ENCODE measurements at places on chromosomes 7 and 10.

DNA sequence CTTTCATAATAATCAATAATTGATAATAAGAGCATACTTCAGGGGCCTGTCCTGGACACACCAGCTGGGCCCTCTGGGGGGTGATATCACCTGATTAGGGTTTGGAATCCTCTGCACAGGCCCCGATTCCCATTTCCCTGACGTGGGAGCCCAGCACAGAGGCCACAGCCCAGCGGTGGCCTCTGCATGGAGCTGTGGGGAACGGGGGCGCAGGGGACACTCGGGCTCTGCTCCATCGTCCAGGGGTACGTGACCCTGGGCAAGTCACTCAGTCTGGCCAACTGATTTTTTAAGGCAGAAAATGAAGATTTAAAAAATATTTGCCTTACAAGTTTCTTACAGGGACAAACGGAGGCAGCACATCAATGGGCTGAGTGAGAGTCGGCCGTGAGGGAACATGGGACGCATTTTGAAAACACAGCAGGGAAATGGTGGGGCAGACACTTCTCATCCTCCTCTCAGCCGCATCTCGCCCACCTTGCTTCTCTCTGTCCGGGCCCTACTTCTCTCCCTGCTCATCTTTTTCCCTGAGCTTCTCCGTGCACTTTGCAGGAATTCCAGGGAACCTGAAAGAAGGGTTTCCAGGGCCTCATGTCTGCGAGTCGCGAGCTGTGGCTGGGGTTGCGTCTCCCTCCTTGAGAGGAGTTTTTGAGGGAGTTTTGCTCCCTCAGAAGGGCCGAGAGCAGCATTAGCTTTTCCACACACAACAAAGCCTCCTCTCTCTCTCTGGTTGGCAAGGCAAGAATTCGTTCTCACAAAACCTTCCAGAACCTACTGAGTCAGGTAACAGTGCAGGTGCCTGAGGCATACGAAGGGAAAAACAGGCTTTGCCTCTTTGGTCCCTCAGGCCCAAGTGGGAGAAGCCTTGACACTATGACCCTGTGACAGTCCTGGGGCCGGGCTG, 312.0 kb downstream of the WDR37 start:
- DNase-seq = peak; percentile 22

DNA sequence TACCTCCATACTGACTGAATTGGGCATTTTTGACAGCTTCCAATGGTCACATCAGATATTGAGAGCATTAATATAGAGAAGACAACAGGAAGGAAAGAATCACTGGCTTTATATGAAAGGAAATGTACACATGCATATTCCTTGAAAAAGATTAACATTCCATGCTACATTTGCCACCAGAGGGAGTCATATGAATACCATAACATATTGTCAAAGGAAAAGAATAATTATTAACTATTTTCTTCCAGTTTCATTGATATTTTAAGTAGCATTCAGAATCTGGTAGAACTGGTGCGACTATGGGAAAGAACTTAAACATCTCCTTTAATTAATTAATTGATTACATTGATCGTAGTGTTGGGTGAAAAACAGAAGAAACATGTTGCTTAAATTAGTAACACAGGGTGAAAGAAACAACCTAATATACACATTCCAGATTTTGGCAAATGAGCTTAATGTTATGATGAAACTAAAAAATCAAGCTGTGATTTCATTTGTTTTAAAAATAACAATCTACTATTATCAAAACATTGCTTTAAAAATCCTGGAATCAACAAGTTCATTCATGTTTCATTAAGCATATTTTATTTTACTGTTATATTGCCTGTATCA, 71.5 kb downstream of the GPR85 start:
- no peak for DNase-seq

- DNase-seq = no peak
Measured at GRCh38 chr10:33085313-33085833, 127.3 kb upstream of the ITGB1 start.

DNA sequence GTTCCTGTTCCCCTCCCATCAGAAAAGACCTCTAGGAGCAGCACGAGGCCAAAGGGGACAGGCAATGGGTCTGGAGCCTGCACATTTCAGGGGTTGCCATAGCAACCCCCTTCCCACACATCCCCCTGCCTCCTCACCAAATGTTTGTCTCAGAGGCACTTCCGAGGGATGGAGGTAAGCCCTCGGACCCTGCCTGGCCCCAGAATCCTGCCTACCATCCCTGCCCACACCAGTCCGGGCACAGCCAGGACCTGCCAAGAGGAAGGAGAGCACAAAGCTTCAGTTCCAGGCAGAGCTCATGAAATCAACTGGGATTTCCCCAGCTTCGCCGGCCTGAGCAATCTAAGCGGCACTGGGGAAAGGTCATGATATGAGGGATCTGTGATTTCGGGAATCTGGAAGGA, 175.0 kb upstream of the PLXNA4 start:
- no peak for DNase-seq

DNA sequence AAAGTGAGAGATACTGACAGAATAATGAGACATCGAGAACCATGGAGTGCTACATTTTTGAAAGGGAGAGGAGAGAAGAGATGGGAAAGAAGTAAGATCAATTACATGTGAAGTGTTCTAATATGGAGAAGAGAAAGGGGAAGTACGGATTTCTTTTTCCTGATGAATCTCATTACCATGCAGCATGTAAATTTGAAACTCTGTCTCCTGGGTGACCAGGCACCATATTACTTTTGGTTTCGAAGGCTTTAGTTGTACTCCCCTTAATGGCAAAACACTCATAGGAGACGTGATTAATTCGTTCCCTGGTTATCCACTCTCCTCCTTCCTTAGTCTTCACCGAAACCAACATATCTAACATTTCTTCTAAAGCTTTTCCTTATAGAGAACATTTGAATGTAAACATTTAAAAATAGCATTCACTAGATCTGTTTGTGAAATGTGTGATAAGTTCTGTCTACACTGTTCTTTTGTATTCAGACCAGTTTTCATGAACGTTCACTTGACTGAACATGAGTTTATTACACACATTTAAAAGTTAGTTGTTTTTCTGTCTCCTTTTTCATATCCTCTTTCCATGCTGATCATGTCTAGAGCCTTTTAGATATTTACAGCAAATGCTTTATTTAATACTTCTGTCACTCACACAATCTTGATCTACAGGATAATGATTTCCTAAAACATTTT, 80.2 kb upstream of the MSRB2 start:
- no peak for DNase-seq

DNA sequence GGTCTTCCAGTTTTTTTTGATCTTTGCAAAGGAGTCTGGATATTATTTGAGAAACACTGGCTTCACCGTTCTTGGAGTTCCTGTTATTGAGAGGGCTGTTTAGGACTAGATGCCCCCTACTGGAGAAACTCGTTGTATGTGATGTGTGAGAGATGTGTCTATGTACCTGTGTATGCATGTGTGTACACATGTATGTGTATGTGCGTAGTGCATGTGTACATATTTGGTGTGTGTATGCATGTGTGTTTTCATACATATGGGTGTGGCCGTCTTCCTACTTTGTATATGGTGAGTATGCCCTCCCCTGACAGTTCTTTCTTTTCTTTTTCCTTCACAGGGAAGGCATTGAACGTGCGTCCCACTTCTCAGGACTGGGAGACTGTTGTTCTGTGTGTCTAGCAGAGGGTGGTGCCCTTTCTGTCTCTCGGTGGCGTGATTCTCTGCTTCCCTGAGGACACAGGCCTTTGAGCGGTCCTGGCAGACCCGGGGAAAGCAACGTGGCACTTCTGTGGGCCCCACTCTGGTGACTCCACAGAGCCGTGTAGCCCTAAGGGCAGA, 3.0 kb upstream of the CALHM3 start:
- no peak for DNase-seq

DNA sequence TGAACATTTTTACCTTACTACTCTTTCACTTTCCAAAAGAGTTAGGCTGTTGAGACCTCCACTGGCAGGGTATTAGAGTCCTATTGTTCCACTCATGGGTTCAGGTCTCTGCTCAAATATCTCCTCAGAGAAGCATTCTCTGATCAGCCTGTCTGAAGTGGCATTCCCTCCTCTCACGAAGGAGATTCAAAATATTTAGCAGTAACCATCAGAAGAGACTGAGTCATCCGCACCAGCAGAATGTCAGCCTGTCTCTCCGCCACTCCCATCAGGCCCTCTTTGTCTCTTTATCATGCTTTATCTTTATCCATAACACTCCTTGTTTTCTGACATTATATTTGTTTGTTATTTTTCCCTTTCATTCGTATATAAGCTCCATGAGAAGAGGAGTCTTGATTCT, 79.1 kb downstream of the AASS start:
- no peak for DNase-seq

GRCh38 chr7:27183682-27184336, 1.2 kb downstream of the HOXA11 start:
- DNase-seq = no peak

GRCh38 chr7:111089822-111090426, 1.0 kb upstream of the LRRN3 start:
- DNase-seq = no peak

DNA sequence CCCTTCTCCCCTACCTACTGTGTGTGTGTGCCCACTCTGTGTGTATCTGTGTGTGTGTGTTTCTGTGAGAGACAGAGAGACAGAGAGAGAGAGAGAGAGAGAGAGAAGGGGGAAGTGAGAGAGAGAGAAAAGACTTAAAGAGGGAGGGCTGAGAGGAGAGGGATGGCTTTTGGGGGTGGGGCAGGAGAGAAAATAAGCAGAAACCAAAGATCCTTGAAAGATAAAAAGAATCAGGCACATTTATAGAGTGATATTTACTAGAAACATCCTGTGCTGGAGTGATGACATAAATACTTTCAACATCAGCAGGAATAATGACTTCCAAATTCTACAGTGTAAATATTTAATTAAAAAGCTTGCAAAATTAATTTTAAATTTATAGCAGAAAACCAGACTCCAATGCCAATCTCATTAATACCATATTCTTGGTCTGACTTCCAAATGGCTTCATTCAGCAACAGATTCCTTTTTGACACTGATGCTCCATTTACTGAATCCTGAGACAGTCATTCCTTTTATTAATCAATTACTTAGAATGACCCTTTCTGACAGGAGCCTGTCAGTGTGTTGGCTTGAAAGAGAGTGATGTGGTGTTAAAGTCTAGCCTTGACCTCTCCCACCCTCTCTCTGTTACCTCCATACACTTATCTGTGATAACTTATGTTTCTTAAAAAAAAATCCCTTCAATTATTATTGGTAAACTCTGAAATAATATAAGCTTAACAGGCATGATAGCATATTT, 41.7 kb upstream of the WNT2 start:
- DNase-seq = no peak

Data from vagina (tissue), 2 donors.